B cell (primary cell): ENCODE measurements at places on chromosomes 4 and X. TPM values are rescaled to one million over a fixed set of nuclear protein-coding genes. Genes with fewer than 3 reads are reported as not detected.

DNA sequence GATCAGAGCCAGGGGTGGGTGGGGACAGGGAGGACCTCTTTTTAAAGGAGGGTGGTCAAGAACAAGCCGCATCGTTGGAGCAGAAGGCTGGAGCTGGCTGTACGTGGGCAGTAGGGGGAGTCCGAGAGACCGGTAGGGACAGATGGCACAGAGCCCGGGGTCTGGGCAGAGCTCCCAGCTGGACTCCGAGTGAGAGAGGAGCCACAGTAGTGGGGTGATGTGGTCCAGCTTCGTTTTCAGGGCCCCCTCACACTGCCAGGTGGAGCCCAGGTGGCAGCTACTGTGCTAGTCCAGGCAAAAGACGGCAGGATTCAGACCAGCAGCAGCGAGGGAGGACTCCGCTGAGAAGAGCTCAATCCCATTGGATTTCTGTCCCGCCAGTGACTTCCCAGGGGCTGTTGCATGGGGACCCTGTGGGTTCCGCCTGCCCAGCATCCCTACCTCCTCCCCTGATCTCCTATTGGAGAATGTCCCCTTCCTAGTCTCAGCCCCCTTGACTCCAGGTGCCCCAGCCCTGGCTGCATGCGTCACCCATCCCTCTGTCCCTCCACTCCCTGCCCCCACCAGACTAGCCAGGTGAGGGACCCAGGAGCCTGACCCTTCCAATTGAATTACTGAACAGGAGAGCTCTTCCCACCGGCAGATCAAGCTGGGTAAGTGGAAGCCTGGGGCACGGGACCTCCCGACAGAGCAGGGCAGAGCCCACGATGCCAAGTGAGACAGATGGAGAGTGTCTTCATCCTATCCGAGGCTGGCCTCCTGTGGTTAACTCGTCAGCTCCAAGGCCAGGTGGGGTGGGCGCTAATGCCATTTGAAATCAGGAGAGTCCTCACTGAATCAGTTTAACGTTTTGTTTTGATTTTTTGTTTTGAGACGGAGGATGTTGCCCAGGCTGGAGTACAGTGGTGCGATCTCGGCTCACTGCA is 2.9 kb downstream of the ARHGAP4 start:
- no peak for DNase-seq
- no peaks in the 10 kb centered on the region for H3K36me3 ChIP-seq
- H3K4me1 ChIP-seq: peaks cover 36% of the 10 kb centered on the region
- H3K27ac ChIP-seq: peak overlapping the region; percentile 31

The SLC35A2 gene
- 19.1 and 24.1 TPM in 2 replicates for total RNA-seq

The UNC5C gene
- total RNA-seq: not detected in 2 replicates

- H3K27ac ChIP-seq: no peak overlapping the region
- H3K4me3 ChIP-seq: no peak overlapping the region
- peaks cover 3% of the 10 kb centered on the region for H3K4me1 ChIP-seq
- H3K27me3 ChIP-seq: peaks cover 15% of the 10 kb centered on the region
- no peak for DNase-seq
Observed at GRCh38 chr4:2060611-2061185, 1.6 kb downstream of the NAT8L start.

DNA sequence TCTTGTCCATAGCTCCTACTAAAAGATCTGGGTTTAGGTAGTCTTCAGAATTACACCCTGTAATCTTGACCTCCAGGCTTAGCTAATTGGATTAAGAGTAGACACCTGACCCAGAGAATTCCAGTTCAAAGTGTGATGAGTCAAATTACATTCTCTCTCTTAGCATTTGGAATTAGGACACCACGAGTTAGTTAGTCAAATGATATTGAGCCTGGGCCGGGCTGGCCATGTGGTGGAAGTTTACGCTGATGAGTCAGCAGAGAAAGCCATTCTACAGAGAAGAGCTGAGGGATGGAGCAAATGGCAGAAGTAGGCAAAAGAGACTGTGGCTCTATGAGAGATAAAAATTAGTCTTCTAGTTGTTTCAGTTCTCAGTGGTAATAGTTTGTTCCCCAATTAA is 31.1 kb downstream of the CEP44 start:
- no peaks in the 10 kb centered on the region for H3K4me1 ChIP-seq
- peaks cover 7% of the 10 kb centered on the region for H3K36me3 ChIP-seq
- H3K4me3 ChIP-seq: no peak overlapping the region
- DNase-seq: no peak
- H3K27ac ChIP-seq: no peak overlapping the region
- H3K27me3 ChIP-seq: no peaks in the 10 kb centered on the region

The GCNA gene
- 5.6 and 6.2 TPM in 2 replicates for total RNA-seq

The AGA gene
- 28.2 and 28.9 TPM in 2 replicates for total RNA-seq

- H3K4me3 ChIP-seq: no peak overlapping the region
- peaks cover 12% of the 10 kb centered on the region for H3K4me1 ChIP-seq
- H3K27me3 ChIP-seq: no peaks in the 10 kb centered on the region
- DNase-seq: no peak
- H3K27ac ChIP-seq: no peak overlapping the region
Observed at GRCh38 chr4:48692897-48693296, 87.2 kb downstream of the FRYL start.

The ZCCHC18 gene
- total RNA-seq: 15.1 and 16.9 TPM in 2 replicates

The MSL3 gene
- total RNA-seq: 76.3 and 81.0 TPM in 2 replicates

The RNF212 gene
- total RNA-seq: 3.8 and 5.9 TPM in 2 replicates

DNA sequence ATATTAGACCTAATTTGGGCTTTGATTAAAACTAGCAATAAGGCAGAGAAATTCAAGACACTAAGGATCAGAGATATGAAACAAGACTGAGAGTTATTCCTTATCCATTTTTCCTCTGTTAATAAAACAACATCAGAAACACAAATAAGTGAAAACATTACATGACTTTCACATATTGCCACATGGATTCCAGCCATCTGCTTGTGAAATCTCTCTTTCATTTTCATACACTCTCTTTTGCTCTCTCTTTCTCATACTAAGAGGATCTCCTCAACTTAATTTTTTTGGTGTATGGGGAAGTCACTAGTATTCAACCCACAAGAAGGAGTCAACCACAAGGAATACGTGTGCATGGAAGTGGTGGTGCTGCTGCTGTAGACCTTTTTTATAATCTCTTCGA is 183.0 kb downstream of the LDB2 start:
- H3K27me3 ChIP-seq: no peaks in the 10 kb centered on the region
- H3K4me1 ChIP-seq: no peaks in the 10 kb centered on the region
- no peak for DNase-seq
- H3K36me3 ChIP-seq: no peaks in the 10 kb centered on the region

DNA sequence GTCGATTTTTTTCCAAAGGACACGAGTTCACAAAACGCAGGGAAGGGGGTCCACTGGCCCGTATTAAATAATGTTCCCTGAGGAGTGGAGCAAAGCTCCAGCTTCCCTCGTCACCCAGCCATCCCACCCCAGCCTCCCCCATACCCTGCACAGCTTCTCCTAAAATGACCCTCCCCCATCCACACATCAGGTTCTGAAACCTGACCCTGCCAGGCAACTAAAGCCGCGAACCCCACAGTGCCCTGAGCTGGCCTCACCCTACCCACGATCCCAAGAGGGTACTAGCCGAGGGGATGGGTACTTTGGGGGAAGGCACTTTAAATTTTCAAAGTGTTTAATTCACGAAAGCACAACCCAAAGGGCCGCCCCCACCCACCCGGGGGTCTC is 634 bp downstream of the APOO start:
- H3K4me3 ChIP-seq: no peak overlapping the region
- H3K27me3 ChIP-seq: no peaks in the 10 kb centered on the region

GRCh38 chr4:124491361-124492145 is 221.0 kb downstream of the ANKRD50 start:
- H3K4me1 ChIP-seq: no peaks in the 10 kb centered on the region
- H3K4me3 ChIP-seq: no peak overlapping the region
- no peak overlapping the region for H3K27ac ChIP-seq
- DNase-seq: no peak
- H3K36me3 ChIP-seq: no peaks in the 10 kb centered on the region

DNA sequence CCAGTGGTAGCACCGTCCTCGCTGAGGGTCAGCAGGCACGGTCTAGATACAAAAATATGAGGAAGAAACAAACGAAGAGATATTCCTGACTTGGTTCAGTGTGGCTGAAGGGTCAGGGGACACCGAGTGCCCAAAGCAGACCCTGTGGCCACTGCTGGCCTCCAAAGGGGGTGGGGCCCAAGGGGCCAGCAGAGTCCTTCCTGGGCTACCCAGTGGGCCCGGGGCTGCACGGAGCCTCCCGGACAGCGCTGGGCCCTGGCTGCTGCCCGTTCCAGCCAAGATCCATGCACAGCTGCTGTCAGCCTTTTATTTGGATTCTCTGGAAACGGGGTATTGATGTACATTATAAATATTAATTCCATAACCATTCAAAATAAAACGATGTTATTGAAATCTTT is 20.4 kb downstream of the NELFA start:
- no peaks in the 10 kb centered on the region for H3K27me3 ChIP-seq
- no peak overlapping the region for H3K27ac ChIP-seq
- DNase-seq: no peak
- H3K36me3 ChIP-seq: peaks cover 72% of the 10 kb centered on the region
- H3K4me3 ChIP-seq: no peak overlapping the region

- H3K4me3 ChIP-seq: no peak overlapping the region
- H3K27ac ChIP-seq: no peak overlapping the region
- no peaks in the 10 kb centered on the region for H3K27me3 ChIP-seq
- no peak for DNase-seq
- H3K4me1 ChIP-seq: no peaks in the 10 kb centered on the region
Observed at GRCh38 chrX:23765449-23765848, 17.5 kb upstream of the SAT1 start.

DNA sequence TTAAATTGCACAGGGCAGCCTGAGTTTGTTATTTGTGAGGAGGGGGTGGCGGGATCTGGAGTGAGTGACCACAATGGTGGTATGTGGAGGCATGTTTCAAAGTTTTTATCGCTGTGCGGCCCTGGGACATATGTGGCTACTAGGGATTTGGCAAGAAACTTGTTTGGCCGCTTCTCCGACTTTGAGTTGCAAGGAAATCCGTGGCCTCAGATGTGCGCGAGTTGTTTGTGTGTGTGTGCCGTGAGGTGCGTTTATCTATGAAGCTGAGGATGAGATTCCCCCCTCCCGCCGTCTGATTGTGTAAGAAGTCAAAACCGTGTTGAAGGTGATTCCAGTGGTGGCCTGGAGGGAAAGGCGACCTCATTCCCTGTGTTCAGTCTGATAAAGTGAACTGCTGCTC is 1.4 kb downstream of the JADE3 start:
- no peaks in the 10 kb centered on the region for H3K27me3 ChIP-seq
- peak; percentile 29 for DNase-seq
- no peaks in the 10 kb centered on the region for H3K36me3 ChIP-seq
- no peak overlapping the region for H3K27ac ChIP-seq
- H3K4me1 ChIP-seq: peaks cover 5% of the 10 kb centered on the region

- peaks cover 3% of the 10 kb centered on the region for H3K4me1 ChIP-seq
- no peaks in the 10 kb centered on the region for H3K27me3 ChIP-seq
- H3K36me3 ChIP-seq: peaks cover 31% of the 10 kb centered on the region
Observed at GRCh38 chr4:1356181-1356998, 9.4 kb downstream of the UVSSA start.

GRCh38 chrX:11591723-11592346 is 73.9 kb downstream of the ARHGAP6 start:
- no peaks in the 10 kb centered on the region for H3K4me1 ChIP-seq
- H3K4me3 ChIP-seq: no peak overlapping the region
- DNase-seq: no peak
